NCI-H2107 (cell line): ENCODE measurements at places on chromosomes 11 and 22.

- no peak for DNase-seq
These were observed 1.7 kb downstream of the TIMP3 start for GRCh38 chr22:32803020-32803737.

DNA sequence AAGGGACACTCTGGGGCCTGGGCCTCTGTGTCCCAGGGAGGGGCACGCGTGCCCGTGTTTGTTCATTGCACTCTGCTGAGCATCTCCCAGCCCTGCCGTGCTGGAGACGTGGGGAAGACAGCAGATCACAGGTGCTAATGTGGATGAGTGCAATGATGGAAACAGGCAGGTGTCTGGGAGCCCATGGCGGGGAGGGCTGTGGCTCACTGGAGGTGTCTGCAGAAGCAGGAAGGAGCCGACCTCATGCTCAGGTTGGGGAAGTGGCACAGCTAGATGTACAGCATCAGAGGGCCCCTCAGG, 7.9 kb downstream of the TMEM258 start:
- no peak for DNase-seq

DNA sequence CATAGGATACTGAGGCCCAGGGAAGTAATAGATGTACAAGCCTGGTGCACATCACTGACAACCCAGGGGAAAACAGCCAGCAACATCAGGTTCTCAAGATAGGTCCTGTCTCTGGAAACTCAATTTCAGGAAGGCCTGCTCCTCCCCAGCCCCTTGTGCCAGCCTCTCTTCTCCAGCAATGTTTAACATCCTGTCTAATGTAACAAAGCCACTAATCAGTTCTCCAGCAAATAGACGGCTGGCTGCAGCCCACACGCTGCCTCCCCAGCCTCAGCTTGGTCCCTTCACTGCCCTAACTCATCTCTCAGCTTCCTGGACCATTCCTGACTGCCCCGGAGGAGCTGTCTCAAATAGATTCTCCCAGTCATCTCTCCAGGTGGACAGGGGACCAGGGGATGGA, 37.8 kb downstream of the RPL27A start:
- DNase-seq, result no peak

DNA sequence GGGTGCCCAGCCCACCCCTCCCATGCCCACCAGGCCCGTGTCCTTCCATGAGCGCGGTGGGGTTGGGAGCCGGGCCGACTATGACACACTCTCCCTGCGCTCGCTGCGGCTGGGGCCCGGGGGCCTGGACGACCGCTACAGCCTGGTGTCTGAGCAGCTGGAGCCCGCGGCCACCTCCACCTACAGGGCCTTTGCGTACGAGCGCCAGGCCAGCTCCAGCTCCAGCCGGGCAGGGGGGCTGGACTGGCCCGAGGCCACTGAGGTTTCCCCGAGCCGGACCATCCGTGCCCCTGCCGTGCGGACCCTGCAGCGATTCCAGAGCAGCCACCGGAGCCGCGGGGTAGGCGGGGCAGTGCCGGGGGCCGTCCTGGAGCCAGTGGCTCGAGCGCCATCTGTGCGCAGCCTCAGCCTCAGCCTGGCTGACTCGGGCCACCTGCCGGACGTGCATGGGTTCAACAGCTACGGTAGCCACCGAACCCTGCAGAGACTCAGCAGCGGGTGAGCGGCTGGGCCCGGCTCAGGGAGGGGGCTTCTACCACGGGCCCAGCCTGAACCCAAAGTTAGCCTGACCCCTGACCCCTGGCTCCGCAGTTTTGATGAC, 3.0 kb downstream of the PKP3 start:
- no peak for DNase-seq

- DNase-seq, result no peak
These were observed 5.4 kb downstream of the PARVG start for GRCh38 chr22:44186121-44186510.

- DNase-seq, result no peak
These were observed 24.1 kb downstream of the CTSC start for GRCh38 chr11:88313441-88313840.

- no peak for DNase-seq
These were observed at the start of gene MB for GRCh38 chr22:35617137-35617755. Gene MB, minus strand, starts transcription at chr22:35617329. Its CDS starts 72 bp downstream, at chr22:35617257.

DNA sequence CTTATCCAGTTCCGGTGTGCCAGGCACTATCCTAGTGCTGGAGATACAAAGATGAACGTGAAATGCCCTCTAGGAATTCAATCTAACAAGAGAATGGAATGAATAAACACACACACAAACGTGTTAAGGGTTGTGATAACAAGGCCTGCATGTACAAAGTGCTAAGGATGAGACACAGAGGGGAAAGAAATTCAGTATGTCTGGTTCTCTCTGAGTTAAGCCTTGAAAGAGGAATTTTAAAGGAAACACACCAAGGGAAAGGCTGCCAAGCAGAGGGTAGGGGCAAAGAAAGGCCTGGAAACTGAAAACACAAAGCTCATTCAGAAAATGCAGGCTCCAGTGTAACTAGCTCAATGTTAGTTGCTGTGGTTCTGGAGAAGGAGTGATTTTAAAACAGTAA, 4.2 kb downstream of the CHKA start:
- no peak for DNase-seq

- DNase-seq, result no peak
These were observed 66.9 kb upstream of the NARS2 start for GRCh38 chr11:78641541-78641940.

- DNase-seq, result no peak
These were observed 12.9 kb upstream of the SH3BP1 start for GRCh38 chr22:37626556-37627075.

- DNase-seq, result no peak
These were observed 61.5 kb downstream of the CACNG2 start for GRCh38 chr22:36641902-36642640.

GRCh38 chr11:21511835-21512440, 680.9 kb upstream of the ANO5 start:
- no peak for DNase-seq

GRCh38 chr22:43860126-43860525, 2.2 kb downstream of the SULT4A1 start:
- no peak for DNase-seq

GRCh38 chr11:8593455-8593854, 573 bp downstream of the STK33 start:
- no peak for DNase-seq

- DNase-seq, result no peak
These were observed 3.7 kb downstream of the SNRPD3 start for GRCh38 chr22:24559471-24559870.

DNA sequence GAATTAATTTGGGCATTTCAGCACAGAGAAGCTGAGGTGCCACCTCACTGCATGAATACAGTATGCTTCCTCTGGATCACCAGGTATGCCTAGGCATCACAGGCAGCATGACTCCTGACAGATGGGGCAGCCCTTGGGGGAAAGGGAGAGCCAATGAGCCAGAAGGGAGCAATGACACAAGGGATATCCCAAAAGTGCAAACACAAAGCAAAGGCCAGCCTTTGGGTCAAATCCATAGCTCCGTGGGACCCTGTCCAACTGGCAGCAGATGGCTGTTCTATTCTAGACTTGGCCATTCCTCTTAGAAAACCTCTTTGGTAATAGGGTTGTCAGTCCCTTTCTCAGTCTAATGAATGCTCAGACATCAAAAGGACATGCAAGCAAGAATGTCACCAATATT, 73.3 kb downstream of the SERGEF start:
- no peak for DNase-seq

DNA sequence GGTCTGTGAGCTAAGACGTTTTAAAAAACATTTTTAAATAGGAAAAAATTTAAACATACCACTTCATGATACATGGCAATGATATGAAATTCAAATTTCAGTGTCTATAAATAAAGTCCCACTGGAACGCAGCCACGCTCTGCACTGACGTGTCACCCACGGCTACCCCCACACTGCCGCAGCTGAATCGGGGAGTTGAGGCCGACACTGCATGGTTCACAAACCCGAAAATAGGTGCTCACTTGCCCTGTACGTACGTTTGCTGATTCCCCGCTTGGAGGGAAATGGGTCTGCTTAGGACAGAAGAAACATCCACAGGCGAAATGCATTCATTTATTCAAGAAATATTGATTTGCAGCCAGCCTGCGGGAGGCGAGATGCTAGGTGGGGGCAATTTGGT, 1342.3 kb downstream of the TBC1D22A start:
- no peak for DNase-seq

DNA sequence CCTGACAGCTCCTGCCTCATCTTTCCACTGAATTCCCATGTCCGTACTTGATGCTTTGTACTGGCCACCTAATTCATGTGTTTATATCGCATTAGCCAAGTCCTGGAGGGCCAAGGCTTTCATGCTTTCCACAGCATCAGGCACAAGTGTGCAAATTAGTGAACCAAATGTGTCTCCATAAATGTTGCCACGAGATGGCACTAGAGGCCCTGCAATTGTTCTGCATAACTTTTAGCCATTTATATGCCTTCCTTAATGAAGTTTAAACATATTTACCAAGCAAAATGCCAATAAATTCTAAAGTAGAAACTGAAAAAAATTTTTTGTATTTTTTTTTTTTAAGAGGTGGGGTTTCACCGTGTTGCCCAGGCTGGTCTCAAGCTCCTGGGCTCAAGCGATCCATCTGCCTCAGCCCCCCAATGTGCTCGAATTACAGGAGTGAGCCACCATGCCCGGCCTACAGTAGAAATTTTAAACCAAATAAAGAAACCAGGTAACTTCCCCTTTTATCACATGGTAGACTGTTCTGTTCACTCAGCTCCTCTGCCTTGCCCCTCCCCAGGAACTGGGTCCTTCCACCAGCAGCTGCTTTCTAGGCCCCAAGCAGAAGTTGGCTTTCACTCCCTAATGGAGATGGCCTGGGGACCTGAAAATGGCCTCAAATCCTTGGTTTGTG, 20.8 kb upstream of the IL18BP start:
- peak; percentile 58 for DNase-seq

GRCh38 chr11:128336203-128336602, 251.2 kb downstream of the ETS1 start:
- DNase-seq, result no peak

- no peak for DNase-seq
These were observed 37.7 kb upstream of the CD44 start for GRCh38 chr11:35101223-35101622.

DNA sequence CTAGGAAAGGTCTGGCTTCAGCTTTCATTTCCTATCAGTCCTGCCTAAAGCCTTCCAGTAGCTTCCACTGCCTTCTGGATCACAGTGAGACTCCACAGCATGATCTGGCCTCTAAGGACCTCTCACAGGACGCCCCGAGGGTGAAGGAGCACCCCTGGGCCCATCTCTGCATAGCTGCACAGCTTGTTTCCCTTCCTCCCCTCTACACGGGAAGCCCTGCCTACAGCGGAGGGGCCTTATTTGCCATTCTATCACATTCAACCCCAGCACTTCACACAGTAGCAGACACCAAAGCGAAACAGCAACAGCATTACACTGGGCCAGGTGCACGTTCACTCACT, 162.3 kb upstream of the GRK3 start:
- no peak for DNase-seq

DNA sequence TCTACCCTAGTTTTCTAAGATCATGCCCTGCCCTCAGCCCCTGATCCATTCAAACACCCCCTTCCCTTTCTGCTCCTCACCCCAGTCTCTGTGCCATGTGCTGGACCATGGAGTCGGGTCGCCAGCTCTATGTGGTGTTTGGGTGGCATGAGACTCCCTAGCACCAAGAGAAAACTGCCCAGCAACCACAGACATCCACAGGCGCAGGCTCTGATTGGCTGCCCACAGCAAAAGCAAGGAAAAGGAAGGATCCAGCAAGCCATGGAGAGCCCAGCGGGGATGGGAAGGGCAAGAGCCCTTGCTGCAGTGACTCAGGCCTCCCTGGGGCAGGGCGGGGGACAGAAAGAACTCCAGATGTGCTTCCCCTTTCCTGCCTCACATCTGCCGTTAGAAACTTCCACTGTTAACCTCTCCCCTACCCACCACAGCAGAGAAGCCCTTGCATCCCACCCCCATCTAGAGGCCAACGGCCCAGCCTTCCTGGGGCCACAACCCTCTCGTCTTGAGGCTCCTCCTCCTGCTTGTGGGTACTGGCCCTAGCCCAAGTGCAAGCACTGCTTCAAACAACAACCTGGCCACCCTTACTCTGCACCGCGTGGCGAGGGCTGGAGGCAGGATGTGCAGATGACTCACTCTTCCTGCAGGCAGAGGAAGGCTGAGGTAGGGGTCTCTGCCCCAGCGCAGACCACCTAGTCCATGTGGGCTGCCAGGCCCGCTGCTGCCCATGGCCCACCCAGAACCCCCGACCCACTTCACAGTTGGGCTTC, 9.7 kb upstream of the AHNAK start:
- DNase-seq, result no peak

DNA sequence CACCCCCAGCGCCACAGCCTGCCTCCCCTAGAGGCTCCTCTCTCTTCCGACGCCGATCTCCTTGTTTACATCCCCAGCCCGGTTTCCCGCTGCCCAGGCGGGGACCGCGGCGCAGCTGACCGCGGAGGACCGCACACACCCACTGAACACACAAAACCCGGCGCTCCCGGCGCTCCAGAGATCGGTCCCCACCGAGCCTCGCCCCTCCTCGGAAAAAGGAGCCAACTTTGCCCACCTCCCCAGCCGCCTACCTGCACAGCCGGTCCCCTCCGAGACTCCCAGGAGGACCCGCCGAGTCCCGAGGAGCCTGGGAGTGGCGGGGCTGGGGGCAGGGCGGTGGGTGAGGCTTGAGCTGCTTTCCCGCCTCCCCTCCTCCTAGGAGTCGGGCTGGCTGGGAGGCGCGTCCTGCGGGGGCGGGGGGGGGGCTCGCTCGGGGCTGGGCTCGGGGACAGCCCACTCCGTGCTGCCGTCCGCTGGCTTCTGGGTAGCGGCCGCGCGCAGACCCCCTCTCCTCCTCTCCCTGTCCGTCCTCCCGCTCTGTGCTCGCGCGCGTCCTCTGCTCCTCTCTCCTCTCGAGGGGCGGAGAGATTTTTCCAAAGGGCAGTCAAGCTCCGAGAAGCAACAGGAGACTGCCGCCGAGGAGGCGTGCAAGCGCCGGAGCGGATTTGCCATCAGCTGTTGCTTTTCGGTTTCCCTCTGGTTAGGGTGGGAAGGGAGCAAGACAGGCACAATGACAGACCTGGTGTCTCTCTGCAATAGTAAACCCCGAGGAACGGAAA, at the start of gene FXYD6:
FXYD6 (minus strand) TSS at position 318 of the 779 bp plus-strand sequence. CDS start 33,882 bp downstream, outside the sequence.
- peak; percentile 64 for DNase-seq

GRCh38 chr11:63551091-63551888, 11.9 kb downstream of the PLAAT2 start:
- DNase-seq, result no peak

DNA sequence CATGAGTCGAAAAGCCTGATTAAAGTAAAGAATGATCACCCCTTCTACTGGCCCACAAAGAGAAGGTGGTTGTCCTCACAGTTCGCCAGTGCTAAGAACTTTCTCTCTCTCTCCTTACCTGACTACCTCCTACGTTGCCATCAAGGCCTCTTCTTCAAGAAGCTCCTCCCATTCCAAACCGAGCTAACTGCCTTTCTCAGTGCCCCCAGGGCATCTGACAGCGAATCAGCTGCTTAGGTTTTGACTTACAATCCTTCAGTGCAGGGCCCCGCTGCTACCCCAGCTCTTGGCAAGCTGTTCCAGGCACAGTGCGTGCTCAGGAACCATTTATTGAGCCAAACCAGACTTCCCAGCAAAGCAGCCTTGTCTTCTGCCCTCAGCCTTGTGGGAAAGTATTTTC, 5.8 kb downstream of the VSTM5 start:
- no peak for DNase-seq
